ENCODE measurements at places on chromosomes 6 and 20.

DNA sequence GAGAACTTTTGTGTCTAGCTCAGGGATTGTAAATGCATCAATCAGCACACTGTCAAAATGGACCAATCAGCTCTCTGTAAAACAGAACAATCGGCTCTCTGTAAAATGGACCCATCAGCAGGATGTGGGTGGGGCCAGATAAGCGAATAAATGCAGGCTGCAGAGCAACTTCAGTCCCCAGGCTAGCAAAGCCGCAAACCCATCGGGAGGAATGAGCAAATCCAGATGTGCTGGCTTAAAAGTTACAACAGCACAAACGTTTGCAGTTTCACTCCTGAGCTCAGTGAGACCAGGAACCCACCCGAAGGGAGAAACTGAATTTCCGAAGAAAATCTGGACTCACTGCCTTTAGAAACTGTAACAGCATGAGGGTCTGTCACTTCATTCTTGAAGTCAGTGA lies 21.9 kb upstream of the MBOAT1 start:
- no peak for DNase-seq

GRCh38 chr6:4522453-4522852 lies 253.8 kb upstream of the CDYL start:
- no peak for DNase-seq

DNA sequence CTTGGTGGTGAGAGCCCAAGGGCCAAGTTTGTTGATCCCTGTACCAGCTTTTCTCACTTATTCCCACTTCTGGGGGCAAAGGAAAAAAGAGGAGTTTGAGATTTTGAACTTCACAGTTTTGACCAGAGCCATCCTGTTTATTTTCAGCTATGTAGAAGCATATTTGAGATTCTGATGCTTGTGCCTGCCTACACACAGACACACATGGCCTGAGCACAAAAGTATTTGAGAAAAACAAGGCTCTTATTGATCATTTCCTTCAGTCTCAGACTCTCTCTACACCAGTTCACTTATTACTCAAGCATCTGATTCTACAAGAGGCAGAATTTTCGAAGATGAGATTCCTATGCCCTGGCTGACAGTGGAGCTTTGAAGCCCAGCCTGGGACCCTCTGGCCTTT lies 100.7 kb downstream of the TCP11 start:
- no peak for DNase-seq

GRCh38 chr20:38372806-38373205 lies 26.5 kb downstream of the LBP start:
- DNase-seq = no peak

DNA sequence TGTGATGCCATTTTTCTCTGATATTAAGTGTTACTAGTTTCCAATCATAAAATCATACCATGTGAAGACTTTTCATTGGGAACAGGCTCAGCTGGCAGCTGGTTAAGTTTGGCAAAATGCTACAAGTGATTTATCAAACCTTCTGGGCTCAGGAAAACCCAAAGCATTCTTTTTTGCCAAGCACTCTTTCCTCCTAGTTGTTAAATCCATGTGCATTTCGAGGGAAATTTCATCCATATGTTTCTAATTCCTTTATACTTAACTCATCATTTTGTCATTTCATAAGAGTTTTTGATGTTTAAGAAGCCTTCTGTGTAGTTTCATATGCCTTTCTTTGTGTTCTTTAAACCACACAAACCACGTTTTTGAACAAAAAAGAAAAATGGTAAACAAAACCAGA lies 217.6 kb upstream of the PDE10A start:
- DNase-seq = no peak

DNA sequence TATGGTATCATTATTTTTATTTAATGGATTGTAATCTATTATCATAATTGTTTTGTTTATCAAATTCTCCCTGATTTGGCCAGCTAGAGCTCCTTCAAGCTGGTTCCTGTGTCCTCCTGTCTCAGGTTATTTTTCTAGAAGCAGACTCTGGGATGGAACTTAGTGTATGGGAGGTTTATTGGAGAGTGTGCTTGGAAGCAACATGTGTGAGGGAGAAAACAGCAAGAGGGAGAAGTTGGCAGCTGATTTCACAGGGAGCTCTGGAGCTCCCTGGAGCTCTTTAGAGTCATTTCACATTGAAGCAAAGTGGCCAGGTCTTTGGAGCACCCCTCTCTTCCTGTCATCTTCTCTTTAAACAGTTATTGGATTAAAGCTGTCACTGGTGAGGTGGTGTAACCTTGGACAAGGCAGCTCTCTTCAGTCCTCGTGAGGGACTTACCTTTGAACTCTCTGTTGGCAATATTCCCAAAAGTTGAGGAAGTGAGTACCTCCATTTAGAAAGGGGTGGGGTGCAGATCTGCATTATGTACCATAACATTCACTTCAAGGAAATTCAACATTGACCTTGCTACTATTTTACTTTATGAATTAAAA lies 103.6 kb downstream of the PHF3 start:
- DNase-seq = no peak

Measured in amygdala (tissue), 56 donors.